ENCODE measurements at places on chromosomes 4 and X.

GRCh38 chr4:52550186-52550585 is 108.9 kb downstream of the USP46 start:
- DNase-seq, result no peak

DNA sequence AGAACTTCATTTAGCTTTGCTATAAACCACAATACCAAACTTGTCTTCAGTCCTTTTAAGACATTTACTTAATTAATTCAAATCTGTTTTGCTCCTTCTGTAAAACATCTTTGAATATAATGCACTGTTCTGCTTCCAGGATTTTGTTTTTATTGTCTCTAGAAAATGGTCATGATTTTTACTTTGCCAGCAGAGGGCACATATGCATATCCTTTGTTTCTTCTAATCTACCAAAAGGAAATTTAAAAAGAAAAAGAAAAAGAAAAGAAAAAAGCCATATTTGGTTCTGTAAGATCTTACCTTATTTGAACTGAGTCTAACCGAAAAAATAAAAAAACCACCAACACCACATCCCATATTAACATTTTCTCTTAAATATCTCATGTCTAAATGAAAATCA is 101.9 kb upstream of the CCSER1 start:
- DNase-seq, result no peak

GRCh38 chr4:22434895-22435294 is 81.0 kb downstream of the ADGRA3 start:
- DNase-seq, result no peak

DNA sequence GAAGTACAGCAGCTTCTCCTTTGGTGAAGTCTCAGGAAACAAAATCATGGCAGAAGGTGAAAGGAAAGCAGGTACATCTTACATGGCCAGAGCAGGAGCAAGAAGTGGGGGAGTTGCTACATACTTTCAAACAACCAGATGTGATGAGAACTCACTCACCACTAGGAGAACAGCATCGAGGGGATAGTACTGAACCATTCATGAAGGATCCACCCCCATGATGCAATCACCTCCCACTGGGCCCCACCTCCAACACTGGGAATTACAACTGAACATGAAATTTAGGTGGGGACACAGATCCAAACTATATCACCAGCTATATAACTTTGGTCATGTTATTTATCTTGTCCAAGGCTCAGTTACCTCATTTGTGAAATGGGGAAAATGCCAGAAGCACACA is 159.4 kb downstream of the OPHN1 start:
- no peak for DNase-seq

DNA sequence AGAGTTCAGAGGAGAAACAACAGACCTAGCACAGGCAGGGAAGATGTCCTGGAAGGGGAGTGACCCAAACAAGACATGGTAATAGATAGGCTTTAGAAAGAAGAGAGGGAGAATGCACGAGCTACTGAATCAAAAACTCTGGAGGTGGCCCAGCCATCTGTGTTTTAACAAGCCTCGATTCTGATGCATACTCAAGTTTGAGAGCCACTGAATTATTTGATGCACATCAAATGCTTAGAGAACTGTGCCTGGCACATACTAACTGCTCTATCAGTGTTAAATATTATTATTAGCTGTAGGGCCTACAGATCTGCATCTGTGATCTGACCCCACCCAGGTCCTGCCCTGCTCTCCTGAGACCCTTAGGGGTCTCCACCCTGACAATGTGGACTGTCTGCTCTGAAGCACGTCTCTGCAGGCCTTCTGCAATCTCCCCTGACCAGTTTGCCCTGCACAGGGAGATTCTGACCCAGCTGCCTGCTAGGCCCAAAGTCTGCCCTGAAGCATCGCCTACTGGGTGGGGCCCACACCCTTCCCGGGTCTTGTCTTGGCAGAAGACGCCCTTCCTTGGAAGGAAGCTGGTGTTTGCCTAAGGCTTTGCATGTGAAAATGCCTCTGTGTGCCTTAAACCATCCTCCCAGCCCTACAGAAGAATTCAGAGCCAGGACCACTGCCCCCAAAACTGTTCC is 201.5 kb upstream of the KLF3 start:
- no peak for DNase-seq

DNA sequence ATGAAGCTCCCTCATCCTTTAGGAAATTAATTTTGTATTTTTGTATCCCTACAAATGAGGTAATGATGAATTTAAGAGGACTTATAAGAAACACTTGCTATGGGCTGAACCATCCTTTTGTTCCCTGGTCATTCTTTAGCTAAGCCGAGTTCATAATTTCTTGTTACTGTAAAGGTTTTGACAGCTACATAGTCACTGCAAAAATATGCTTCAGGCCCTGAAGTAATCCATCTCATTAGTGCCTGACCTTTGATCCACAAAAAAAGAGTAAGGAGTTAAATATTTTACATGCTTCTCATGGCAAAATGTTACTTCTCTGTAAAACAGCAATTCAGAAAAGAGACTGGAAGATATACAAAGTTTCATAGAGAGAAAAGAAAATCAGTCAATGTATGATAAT is 290.6 kb upstream of the SLIT2 start:
- DNase-seq, result no peak

- DNase-seq, result no peak
Measured at GRCh38 chrX:22737541-22737940, 262.2 kb upstream of the DDX53 start.

- DNase-seq, result no peak
Measured at GRCh38 chr4:35541888-35542213, 702.5 kb downstream of the ARAP2 start.

- DNase-seq, result no peak
Measured at GRCh38 chr4:61254406-61254805, 54.3 kb downstream of the ADGRL3 start.

- no peak for DNase-seq
Measured at GRCh38 chr4:3879681-3880614, 113.8 kb downstream of the ADRA2C start.

GRCh38 chr4:176593943-176594342 is 198.8 kb downstream of the VEGFC start:
- no peak for DNase-seq

DNA sequence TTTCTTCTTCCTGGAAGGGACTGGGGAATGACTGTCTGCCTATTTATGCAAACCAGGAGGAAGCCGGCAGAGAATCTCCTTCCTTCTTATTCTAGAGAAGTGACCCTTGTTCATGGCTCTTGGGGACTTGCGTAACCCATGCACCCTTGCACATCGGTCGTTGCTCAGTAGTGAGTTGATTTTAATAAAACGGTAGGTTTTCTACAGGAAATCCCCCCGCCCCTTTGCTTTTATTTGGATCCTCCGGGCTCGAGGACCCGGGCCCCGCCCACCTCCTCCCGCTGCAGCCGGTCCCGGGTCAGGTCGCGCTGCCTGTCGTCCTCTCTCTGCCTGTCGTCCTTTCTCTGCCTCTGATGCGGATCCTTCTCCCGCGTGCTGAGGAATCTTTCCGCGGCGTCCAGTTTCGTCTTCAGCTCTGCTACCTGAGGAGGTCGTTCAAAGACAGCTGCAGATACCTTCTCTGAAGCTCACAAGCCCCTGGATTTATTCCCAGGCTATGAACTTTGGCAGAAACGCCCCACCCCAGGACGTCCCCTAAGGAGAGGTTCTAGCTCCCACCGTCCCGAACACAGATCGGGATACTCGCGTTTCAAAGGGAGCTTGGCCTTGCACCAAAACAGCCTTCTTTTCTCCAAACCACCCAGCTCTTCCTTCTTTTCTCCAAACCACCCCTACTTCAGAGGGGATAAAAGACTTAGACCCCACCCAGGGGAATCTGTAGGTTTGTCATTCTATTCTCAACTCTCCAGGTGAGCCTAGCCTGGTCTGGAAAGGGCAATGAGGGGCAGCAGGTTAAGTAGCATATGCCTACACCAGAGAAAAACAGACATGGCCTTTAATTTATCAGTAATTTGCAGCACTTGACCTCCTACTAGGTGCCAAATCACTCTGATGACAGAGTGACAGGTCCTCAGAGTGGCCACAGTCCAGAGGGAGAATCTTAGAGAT is 7.0 kb downstream of the TNIP3 start:
- no peak for DNase-seq

Measured in stimulated activated CD4-positive, alpha-beta T cell treated with anti-CD3 and anti-CD28 coated beads, Interleukin-2, amount 100 ng/mL, for 4 hours (primary cell).